CD4-positive, alpha-beta T cell (primary cell): ENCODE measurements at places on chromosomes 1 and 21.

- DNase-seq: no peak
These were observed 10.6 kb upstream of the C1orf162 start for GRCh38 chr1:111463029-111463683.

DNA sequence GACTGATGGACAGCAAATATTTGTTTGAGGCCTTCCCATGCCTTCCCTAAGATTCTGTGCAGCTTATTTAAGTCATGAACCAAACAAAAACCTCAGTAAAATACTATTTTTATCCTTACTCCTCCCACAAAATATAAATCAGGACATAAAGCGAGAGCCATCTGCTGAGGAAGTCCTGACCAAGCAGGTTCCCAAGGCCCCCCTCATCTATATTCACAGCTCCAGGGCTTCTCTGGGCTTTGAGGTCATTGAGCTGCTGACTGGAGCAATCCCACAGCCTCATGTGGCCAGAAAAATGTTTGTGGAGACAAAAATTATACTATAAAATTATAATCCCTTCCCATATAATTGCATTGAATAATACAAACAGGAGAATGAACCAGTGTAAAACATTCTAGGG is 846.2 kb downstream of the ADGRL2 start:
- DNase-seq: no peak

DNA sequence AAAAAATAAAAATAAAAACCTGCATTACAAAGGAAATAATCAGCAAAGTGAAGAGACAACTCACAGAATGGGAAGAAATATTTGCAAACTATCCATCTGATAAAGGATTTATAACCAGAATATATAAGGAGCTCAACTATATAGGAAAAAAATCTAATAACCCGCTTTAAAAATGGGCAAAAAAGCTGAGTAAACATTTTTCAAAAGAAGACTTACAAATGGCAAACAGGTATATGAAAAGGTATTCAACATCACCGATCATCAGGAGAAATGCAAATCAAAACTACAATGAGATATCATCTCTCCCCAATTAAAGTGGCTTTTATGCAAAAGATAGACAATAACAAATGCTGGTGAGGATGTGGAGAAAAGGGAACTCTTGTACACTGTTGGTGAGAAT is 3.8 kb upstream of the GNG5 start:
- no peak for DNase-seq

- no peak for DNase-seq
These were observed 723.1 kb upstream of the B3GALT2 start for GRCh38 chr1:193909406-193910082.

DNA sequence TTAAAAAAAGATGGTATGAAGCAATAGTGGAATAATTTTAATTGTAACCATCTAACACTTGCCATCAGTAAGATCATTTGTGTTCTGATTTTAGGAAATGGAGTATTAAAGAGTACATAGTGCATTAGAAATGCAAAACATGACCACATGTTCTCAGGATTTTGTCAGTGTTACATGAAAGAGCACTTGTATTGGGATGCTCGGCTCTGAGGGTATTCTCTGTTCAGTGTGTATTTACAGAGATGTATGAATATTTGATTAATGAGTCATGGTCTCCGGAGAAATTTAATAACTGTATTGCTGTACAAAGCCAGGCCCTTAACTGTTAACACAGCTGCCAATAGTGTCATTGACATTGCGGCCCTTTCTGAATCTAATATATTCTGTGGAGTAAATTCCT is 91.7 kb downstream of the ATG4C start:
- DNase-seq: no peak
